ENCODE measurements at places on chromosomes 5 and 9.

DNA sequence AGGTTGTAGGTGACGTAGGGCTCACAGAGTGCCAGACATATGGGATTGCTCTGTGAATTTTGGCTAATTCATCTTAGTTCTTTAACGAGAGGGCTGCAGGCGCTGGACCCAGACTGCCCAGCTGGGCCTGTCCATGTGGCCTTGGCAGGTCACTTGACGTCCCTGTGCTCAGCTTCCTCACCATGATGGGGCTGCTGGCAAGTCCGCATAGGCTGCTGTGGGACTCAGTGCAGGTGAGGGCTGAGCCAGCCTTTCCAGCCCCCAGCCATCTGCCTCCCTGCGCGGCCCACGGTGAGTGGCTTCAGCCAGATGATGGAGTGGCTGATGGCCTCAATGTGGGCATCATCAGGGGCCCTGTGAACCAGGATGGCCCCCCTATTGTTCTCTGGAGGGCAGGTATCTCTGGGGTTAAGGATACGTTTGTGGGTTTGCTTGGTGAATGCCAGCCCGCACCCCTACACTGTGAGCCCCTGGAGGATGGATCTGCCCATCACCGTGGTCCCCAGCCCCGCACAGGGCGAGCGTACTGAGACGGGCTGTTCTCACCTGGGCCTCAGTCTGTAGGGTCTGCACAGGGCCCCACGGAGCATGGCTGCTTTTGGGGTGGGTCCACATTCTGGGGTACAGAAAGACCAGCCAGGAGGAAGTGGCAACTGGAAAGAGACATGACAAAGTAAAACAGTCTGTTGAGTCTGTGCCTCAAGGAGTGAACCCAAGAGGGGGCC lies 3.7 kb downstream of the CARD19 start:
- no peak for DNase-seq

DNA sequence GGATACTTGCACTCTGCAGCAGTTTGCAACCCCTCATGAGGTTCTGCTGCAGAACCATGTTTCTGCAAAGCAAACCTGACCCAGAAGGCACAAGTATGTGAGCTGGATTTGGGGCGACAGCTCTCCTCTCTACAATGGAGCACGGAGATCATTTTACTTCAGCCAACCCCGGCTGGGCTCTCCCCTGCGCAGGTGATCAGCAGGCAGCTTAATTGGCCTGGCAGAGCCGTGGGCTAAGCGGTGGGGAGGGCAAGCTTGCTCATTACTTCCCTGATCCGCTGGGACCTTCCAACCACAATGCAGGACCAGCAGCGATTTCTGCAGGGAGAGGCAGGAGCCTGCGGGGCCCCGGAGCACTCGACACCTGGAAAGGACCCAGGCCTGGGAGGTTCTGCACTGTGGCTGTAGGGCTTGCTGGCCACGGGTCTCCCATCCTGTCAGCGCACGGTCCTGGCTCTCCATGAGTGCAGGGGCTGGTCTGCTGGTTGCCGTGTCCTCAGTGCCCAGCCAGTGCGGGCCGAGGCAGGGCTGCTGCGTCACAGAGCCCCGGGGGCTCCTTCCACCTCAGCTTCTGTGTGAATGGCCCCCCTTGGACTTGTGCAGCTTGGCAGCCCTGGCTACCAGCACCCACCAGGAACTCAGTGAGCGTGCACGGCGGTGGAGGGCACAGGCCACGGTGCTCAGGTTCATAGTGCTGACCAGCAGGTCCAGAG lies 51.8 kb upstream of the RAPGEF1 start:
- no peak for DNase-seq

DNA sequence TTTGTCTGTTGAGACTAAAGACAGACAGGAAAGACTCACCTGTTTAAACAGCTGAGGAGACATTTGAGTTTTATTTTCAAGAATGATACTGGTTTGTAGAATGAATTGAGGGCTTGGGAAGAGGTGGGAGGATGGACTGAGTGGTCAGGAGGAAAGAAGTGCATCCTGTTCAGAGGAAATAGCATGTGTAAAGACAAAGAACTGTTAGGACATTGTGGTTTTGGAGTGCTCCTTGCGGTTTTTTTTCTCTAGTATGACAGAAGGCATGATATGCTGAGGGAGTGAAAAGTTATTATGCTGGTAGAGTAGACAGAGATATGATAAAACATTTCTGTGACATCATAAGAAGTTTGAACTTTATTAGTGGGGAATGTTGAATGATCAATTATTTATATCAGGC lies 270.7 kb upstream of the ELAVL2 start:
- no peak for DNase-seq

DNA sequence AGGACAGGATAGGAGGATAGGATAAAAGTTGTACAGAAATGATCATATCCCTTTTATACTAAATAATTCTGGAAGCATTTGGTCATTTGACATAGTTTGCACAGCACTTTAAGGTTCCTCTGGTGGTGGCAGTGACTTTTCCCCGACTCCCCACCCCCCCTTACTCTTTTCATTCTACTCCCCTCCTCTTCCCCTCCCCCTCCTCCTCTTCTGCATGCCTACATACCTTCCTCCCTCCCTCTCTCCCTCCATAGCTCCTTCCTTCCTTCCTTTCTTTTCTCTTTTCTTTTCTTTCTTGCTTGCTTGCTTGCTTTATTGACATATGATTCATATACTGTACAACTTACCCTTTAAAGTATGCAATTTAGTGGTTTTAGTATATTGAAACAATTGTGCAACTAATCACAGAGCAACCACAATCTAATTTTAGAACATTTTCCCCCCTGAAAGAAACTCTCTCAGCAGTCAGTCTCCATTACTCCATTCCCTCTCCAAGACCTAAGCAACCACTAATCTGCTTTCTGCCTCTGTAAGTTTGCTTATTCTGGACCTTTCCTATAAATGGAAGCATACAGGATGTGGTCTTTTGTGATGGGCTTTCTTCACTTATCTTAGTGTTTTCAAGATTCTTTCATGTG lies 159.0 kb downstream of the HACD4 start:
- DNase-seq = no peak

GRCh38 chr5:181098762-181099601 lies 32.0 kb downstream of the OR2V1 start:
- DNase-seq = no peak

DNA sequence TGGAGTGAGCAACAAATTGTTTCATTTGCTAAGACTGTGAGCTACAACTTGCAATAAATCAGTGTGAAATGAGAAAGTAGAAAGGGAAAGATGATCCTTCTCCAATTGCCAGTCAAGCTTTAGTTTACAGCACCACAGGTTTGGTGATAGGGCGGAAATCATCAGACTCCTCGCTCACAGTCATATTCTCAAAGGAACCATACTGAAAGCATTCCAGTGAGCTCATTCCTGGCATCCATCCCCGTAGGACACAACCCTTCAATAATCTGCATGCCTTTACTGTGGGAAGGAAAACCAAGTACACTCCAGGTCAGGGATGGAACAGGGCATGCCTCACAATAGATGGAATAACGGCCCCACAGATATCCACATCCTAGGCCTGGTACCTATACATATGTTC lies 80.7 kb downstream of the FSTL4 start:
- DNase-seq = no peak

- peak; percentile 71 for DNase-seq
These were observed 11.9 kb downstream of the CAPSL start for GRCh38 chr5:35926389-35927051.

GRCh38 chr5:50655810-50656205 lies 10.6 kb upstream of the PARP8 start:
- no peak for DNase-seq

GRCh38 chr9:112086627-112087026 lies 88.5 kb downstream of the SUSD1 start:
- DNase-seq = no peak

DNA sequence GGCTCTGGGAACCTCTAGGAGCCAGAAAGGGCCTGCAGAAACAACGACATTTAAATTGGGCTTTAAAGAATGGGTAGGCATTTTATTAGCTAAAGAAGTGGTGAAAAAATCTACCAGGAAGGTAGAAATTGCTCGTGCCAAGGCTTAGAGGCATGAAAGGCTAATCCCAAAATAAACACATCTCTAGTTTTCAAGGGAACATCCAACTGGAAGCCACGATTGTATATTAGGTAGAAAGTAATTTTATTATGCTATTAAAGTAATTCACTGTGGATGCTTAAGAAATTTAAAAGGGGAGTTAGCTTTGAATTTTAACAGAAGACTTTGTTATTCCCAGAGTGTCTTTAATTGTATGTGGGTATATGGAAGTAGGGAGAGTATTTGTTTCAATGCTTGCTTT lies 17.5 kb upstream of the CNTLN start:
- DNase-seq = no peak

DNA sequence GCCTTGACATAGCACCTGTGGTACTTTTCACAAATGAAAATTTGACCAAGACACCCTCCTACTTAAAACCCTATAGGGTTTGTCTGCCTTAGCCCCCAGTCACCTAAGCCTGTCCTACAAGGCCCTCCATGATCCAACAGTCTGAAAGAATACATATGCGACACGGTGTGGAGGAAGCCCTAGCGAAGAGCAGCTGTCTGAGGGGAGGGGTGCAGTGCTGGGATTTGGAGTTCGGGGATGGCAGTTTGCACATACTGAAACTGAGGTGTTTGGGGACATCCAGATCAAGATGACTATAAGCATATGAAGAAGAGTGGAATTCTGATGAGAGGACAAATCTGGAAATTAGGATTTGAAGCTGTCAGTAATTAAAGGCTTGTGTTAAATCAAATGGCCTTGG lies 7.2 kb upstream of the MYORG start:
- no peak for DNase-seq

- DNase-seq = no peak
These were observed 501.6 kb downstream of the CAAP1 start for GRCh38 chr9:26391036-26391435.

DNA sequence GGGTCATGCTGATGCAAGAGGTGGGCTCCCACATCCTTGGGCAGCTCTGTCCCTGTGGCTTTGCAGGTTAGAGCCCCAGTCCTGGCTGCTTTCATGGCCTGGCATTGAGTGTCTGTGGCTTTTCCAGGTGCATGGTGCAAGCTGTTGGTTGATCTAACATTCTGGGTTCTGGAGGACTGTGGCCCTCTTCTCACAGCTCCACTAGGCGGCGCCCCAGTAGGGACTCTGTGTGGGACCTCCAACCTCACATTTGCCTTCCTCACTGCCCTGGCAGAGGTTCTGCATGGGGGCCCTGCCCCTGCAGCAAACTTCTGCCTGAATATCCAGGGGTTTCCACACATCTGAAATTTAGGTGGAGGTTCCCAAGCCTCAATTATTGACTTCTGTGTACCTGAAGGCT lies 150.1 kb downstream of the NNT start:
- no peak for DNase-seq

DNA sequence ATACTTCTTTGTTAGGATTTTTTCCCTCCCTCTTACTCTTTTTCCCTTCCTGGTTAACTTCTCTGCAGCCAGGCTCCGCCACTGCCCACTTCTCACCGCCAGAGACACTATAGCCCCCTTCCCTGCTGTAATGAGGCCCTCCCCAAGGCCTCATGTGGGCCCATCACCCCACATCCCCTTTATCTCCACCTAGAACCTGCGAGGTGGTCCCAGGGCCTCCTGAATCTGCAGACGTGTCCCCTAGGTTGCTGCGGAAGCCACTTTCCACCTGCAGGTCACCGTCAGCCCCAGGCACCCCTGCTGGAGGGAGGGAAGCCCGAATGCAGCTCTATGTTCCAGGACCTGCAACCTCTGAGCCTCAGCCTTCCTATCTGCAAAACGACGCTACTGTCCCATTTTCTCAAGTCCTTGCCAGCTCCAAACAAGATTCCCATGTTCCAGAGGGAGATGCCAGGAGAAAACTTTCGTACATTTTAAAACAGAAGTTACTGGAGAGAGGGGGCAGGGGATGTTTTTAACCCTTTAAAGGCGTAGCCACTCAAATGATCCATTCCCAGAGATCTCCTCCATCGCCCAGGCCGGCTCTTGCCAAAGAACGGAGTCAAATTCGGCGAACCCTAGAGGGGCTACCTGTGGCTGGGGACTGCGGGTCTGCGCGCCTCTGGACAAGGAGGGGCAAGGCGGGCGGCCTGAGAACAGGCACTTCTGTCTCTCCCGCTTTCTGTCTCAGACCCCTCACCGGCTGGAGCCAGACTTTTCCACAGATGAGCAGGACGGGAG lies 929 bp downstream of the SH3PXD2B start:
- no peak for DNase-seq

DNA sequence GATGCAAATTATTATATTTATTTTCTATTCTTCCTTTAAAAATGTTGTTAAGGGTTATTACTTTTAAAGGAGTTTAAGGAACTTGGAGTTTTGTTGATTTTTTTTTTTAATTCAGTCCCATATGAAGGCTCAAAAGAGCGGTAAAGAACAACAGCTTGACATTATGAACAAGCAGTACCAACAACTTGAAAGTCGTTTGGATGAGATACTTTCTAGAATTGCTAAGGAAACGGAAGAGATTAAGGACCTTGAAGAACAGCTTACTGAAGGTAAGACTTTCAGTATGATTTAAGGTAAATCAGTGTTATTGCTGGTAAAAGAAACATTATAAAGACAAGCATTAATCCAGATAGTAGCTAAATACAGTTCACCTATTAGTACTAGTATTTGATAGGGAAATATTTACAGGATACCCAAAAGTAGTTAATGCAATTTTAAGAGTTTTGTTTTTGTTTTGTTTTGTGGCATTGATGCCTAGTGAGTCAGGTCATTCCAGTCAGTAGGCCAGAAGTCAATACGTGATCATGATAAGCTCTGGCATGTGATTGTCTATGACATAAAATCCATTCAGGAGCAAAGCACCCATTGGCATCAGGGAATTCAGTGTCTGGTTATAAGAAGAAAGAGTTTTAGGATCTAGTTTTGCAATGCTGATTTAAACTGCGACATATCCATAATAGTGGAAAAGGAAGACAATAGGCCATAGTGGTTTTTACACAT lies 49.2 kb downstream of the CNTRL start:
- no peak for DNase-seq

- no peak for DNase-seq
These were observed 196.4 kb downstream of the SEMA6A start for GRCh38 chr5:116378007-116378776.

All from CD4-positive, alpha-beta T cell treated with Interleukin-6 at 100 ng/mL for 8 hours (primary cell).